ENCODE measurements at places on chromosomes 7 and 10.

DNA sequence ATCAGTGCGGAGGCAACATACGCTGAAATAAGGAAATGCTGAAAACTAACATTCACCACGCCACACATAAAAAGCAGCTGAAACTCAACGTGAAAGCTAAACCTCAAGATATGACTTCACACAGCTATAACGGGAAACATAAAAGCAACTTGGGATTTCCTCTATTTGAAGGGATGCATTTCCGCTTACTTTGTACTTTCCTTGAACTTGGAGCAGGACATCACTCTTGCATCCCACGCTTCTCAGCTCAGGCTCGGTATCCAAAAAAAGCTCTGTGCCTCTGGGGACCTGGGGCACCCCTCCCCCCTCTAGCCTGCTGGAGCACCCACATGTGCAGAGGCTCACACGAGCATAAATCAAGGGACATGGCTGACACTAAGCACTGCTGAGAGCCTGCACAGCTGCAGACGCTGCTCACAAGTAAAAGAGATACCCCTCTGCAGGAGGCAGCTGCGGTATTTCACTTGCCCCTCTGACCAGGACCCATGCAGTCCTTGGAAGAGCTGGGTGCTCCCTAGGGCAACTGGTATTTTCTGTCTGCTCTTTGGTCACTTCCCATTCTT, 34.2 kb downstream of the PARD3 start:
- DNase-seq, result no peak

- DNase-seq, result no peak
These were observed 33.2 kb downstream of the TACR2 start for GRCh38 chr10:69383558-69383957.

- DNase-seq, result no peak
These were observed 2.4 kb downstream of the ACTA2 start for GRCh38 chr10:88949912-88950837.

DNA sequence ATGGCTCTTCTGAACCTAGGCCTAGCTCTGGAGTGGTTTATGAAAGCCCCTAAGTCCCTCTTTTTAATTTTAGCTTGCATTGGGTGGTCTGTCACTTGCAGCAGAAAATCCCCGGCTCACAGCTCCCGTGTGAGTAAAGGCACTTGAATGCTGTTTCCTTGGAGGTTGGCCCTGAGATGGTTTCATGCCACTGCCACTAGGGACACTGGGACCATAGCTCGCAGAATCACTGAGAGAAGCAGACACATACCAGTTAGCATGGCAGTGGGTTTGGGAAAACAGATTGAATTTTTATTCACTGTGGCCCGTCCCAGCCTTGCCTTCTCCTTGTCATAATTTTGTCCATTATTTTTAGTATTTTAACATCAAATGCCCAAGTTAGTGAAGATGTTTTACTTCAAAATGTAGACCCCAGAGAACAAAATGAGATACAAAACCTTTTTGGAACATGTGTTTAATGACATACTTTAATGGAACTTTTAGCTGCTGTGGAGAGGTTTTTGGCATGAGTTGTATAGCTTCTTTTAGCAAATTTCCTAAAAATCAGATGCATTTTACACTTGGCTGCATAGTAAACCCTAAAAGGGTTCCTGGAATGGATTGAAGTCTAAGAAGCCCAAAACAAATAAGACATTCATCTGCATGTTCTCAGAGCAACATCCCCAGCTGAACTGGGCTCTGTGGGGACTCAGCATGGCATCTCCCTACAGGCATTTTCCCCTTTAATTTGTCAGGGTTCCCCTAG, 259.7 kb upstream of the PITRM1 start:
- DNase-seq, result no peak

DNA sequence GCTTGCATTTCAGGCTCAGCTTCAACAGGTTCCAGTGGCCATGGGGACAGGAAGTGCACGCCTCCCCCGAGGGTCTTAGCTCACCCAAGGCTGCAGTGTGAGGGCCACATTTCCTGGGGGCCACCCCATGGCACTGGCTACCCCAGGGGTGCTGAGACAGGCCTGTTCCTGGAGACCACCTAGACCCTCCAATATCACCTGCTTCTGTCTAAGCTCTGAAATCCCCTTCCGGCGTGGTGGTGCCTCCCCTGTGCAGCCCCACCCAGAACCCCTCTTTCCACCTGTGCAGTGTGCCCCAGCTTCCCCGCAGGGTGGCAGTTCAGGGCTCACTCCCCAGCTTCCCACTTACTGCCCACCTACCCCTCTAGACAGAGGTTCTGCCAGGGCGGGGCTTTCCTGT, 83.1 kb downstream of the ADARB2 start:
- no peak for DNase-seq

DNA sequence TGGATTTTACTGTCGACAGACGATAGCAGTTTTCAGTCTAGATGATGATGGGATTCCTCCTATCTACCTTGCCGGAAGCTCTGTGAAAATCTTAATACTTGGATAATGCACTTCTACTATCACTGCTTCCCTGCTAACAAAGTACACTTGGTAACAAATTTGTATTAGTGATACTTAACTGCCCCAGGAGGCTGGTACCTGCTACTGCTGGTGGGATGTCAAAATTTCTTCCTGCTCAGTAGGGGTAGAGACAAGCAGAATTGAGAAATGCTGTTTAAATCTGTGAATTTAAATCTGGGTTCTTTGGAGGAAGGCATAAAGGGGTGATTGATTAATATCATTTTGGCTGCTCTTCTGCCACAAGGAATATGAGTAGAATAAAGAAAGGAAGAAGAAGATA, 99.8 kb upstream of the STRIP2 start:
- no peak for DNase-seq

- no peak for DNase-seq
These were observed 159.3 kb downstream of the NRCAM start for GRCh38 chr7:108296911-108297310.

DNA sequence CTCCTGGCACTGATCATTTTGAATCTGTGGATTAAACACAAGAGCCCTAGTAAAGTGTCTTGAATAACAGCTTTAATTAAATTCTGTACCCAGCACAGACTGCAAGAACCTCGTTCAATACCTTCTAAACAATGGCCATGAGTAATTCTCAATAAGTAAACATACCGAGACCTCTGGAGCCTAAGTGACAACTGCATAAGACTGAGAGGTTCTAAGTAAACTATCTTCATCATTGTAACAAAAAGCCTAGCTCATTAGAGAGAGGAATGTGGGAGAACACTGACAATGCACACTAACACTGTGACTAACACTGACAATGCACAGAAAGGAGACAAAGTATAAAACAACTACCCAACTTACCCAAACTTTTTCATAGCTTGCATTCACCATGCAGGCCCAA, 117.4 kb downstream of the ELAPOR2 start:
- no peak for DNase-seq

GRCh38 chr7:80760292-80760691, 121.8 kb downstream of the CD36 start:
- DNase-seq, result no peak

DNA sequence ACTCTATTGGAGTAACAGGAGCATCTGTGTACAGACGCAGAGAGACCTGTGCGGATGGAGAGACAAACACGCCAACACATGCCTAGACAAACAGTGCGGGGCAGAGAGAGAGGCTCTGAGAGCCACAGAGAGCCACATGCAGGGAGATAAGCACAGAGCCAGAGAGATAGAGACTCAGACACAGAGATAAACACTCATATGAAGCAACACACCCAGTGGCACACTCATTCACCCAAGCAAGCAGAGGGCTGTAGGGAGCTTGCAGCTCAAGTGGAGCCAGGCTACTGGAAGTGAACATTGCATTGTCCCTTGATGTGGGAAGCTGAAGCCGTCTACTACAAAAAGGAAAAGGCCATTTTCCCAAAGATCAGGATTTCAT, 46.6 kb upstream of the PODXL start:
- DNase-seq, result no peak

- DNase-seq, result no peak
These were observed 136.9 kb downstream of the CUBN start for GRCh38 chr10:16992611-16993119.

- DNase-seq, result no peak
These were observed 11.3 kb downstream of the TSPAN14 start for GRCh38 chr10:80465451-80465835.

GRCh38 chr10:114683162-114683561, 25.1 kb upstream of the ABLIM1 start:
- no peak for DNase-seq

DNA sequence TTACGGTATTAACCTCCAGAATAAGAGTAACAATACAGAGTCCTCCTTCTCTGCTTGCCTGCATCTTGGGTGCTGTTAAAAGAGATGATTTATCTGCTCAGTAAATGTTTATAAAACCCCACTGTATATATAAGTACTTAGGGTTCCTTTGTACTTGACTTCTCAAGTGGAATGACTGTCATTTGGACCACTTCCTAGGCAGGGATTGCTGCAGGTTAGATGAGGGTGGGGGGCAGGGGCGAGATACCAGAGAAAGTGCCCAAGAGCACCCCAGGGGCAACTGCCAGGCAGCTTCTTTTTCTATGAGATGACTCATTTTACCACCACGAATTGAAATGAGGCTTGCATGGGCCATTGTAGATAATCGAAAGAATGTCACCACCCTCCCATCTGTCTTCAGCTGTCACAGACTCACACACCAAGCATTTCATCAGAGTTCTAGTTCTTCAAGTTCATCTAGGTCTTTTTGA, 421.9 kb upstream of the GALNT17 start:
- DNase-seq, result no peak

DNA sequence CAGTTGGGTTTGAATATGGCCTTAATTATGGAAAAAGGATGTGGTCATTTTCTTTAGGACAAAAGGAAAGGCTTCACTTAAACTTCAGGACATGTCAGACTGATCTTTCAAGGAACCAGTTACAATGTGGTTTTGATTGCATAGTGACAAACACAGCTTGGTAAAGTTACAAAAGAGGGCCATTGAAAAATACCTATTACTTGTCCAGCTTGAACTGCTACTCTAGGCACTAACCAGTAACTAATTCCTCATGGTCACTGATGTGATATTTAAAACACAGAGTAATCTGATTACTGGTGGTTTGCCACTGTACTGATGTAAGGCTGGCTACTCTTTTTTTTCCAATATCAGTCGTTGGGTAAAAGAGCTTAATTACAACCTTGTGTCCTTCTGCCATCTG, 22.6 kb downstream of the TES start:
- no peak for DNase-seq

GRCh38 chr7:93239824-93240223, 7.7 kb downstream of the VPS50 start:
- DNase-seq, result no peak

DNA sequence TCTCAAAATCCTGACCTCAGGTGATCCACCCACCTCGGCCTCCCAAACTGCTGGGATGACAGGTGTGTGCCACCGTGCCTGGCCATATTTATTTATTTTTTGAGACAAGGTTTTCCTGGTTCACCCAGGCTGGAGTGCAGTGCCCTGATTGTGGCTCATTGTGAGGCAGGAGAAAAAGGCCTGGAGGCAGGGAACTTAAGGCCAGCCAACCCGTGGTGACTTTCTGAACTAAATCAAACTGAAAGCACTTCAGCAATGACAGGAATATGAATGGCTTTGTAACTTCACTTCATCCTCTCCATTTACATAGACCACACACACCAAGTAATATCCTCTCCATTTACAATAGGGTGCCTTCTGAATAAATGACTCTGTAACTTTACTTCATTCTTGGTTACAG, 124.4 kb downstream of the CCDC3 start:
- DNase-seq, result no peak

DNA sequence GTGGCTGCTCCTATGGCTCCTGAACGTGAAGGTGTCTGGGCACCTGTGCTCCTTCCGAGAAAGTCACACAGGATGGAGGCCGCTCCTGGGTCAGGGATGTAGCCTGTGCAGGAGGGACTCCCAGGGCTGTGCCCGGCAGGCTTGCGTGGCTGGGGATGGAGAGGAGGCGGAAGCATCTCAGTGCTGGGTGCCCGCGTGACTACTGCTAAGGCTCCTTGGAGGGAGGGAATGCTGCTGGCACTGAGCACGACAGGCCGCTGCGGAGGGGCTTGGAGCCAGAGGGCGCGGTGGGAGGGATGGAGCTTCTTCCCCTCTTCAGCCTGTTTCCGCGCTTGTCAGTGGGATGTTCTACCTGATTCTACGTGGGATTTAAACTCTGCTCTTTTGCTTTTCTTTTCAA, 35.0 kb downstream of the ADCY1 start:
- no peak for DNase-seq

GRCh38 chr10:131435760-131436457, 124.4 kb upstream of the TCERG1L start:
- DNase-seq, result no peak

GRCh38 chr7:30635798-30636197, 41.1 kb downstream of the GARS1 start:
- no peak for DNase-seq

DNA sequence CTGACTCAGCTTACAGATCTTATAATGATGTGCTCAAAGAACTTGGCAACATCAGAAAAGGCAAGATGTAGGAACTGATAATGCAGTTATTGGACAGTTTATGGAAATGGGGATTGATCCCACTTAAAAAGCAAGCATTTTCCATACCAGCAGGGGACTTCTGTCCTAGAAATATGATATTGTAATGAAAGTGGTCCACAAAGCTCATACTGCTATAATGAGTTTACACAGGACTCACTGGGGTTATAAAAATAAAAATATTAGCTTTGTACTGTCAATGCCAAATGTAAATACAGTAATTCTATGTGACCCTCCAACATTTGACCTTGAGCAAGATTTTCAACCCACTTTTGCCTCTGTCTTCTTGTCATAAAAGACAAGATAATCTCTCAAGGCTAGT, 145.5 kb upstream of the SEM1 start:
- no peak for DNase-seq

GRCh38 chr10:119505131-119505551, 37.4 kb downstream of the RGS10 start:
- no peak for DNase-seq

DNA sequence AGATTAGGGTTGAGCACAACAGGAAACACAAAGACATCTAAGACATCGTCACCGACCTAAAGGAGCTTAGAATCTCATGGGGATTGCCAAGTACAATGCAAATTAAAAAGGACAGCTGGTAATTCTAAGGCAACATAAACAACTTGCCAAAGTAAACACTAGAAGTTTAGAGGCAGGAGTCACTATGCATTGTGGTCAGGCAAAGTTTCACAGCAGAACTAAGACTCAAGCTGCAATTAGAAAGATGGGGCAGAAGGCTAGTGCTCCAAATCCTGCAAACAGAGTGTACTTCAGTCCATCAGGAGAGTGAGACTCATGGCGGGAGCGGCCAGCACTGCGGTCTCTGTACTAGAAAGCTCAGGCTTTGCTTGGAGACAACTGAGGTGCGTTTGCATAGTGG, 52.7 kb downstream of the HIPK2 start:
- no peak for DNase-seq

- no peak for DNase-seq
These were observed 109.0 kb upstream of the VIPR2 start for GRCh38 chr7:159253657-159254056.

DNA sequence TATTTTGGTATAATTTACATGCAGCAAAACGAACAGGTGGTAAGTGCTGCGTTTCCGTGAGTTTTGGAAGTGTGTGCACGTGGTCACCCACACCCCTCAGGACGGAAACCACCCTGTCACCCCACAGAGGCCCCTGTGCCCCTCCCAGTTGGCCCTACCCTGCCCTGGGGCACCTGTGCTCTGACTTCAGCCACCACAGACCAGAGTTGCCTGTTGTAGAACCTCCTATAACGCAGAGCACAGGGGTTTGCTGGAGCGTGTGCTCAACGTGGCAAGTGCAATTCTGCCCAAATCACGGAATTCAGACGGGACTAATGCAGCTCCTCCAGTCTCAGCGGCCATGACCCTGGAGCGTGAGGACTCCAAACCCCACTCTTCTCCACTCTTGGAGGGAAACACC, 9.6 kb upstream of the CFAP46 start:
- no peak for DNase-seq
